Uterus (tissue), 4 donors: ENCODE measurements at places on chromosomes 3 and 15. TPM values are rescaled to one million over a fixed set of nuclear protein-coding genes. Genes with fewer than 3 reads are reported as not detected.

GRCh38 chr3:53027254-53027844 lies 18.5 kb downstream of the SFMBT1 start:
- no peak overlapping the region for H3K27ac ChIP-seq
- DNase-seq = no peak
- H3K27me3 ChIP-seq = no peaks in the 10 kb centered on the region
- H3K4me3 ChIP-seq = no peak overlapping the region
- no peaks in the 10 kb centered on the region for H3K4me1 ChIP-seq

DNA sequence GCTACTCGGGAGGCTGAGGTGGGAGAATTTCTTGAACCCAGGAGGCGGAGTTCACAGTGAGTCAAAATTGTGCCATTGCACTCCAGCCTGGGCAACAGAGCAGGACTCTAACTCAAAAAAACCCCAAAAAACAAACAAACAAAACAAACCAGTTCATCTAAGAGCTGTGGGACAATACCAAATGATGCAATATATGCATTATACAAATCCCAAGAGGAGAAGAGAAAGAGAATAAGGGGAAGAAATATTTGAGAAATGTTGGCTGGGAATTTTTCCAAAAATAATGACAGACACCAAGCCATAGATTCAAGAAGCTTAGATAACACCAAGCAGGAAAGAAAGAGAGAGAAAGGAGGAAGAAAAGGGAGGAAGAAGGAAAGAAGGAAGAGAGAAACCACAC lies 82.5 kb downstream of the KLF13 start:
- H3K27ac ChIP-seq = no peak overlapping the region
- no peaks in the 10 kb centered on the region for H3K27me3 ChIP-seq
- H3K4me1 ChIP-seq = no peaks in the 10 kb centered on the region
- no peak overlapping the region for H3K4me3 ChIP-seq

DNA sequence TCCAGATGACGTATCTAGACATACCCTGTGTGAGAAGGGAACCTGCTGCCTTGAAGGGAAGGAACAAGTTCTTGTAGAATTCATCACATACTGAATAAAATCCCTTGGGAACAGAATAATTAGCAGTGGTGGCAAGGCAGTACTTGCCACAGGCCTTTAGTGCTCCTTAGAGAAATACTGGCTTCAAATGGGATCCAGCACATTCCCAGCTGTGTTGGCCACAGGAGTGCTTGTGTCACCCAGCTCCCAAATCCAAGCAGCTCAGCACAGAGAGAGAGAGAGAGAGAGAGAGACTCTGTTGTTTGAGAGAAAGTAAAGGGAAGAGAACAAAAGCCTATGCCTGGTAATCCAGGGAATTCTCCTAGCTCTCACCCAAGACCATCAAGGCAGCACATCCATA lies 969.0 kb upstream of the ALCAM start:
- H3K27me3 ChIP-seq = no peaks in the 10 kb centered on the region
- H3K27ac ChIP-seq = no peak overlapping the region
- no peak for DNase-seq
- H3K4me3 ChIP-seq = no peak overlapping the region
- no peaks in the 10 kb centered on the region for H3K4me1 ChIP-seq
- no peaks in the 10 kb centered on the region for H3K36me3 ChIP-seq

DNA sequence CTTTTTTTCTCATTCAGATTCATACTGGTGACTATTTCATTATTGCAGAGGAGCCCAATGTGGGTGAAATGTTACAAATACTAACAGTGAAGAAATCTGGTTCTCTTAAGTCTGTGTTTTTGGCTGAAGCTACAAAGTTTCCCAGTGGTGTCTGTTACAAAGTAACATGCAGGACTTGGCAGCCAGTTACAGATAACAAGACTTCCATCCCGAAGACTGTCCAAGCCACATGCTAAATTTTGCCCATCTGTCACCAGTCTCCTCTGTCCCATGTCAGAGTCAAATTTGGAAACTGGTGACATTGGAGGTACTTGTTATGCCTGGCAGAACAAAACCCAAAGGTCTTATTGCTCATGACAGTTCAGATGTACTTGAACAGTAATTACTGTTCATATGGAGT lies 269.2 kb upstream of the GOLIM4 start:
- H3K27me3 ChIP-seq = no peaks in the 10 kb centered on the region
- H3K4me3 ChIP-seq = no peak overlapping the region
- DNase-seq = no peak
- no peak overlapping the region for H3K27ac ChIP-seq
- H3K4me1 ChIP-seq = no peaks in the 10 kb centered on the region
- H3K36me3 ChIP-seq = no peaks in the 10 kb centered on the region

DNA sequence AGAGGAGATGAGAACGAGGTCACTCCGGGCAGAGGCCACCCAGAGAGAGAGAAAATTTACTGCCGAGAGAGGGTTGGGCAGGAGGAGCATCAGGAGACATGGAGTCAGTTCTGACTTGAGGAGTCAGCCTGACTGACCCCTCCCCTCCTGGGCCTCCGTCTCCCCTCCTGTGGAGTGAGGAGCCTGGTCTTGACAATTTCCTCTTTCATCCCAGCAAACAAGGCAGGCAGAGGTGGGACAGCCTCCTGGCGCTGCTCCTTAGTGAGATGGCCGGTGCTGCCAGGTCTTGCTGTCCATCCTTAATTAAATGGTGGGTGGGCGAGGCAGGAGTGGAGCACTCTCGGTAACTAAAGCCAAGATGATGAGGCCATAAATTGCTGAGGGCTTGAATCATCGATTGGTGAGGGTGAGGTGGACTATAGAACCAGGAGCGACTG lies 60.6 kb downstream of the CYP11A1 start:
- no peaks in the 10 kb centered on the region for H3K4me1 ChIP-seq
- H3K36me3 ChIP-seq = no peaks in the 10 kb centered on the region
- H3K27ac ChIP-seq = no peak overlapping the region

- no peaks in the 10 kb centered on the region for H3K4me1 ChIP-seq
- no peak overlapping the region for H3K27ac ChIP-seq
- no peaks in the 10 kb centered on the region for H3K36me3 ChIP-seq
- no peak for DNase-seq
Measured at GRCh38 chr3:26264708-26265107, 357.9 kb upstream of the LRRC3B start.

DNA sequence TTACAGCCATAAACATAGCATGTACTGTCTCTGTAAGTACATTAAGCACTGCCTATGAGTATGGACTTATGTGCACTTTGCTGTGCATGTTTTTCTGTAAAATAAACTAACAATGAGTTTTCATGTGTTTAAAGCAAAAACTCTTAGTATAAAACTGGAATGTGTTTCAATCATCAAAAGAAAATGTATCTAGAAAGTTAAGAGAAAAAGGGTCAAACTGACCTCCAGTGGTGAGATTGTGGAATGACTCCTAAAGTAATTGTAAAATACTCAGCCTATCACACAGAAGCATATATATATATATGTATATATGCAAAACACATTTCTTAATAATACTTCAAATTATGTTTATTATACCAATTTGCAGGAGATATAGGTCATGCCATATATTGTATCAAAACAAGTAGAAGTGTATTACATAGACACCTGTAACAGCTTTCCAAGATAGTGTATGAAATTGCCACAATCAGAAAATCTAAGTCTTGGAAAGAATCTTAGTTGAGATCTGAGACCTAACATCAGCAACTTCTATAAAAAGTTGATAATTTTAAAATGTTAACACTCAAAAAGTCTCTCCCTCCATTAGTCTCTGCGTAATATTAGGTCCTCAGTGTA lies 199.6 kb downstream of the FMN1 start:
- H3K36me3 ChIP-seq = no peaks in the 10 kb centered on the region
- H3K27me3 ChIP-seq = no peaks in the 10 kb centered on the region
- no peak overlapping the region for H3K27ac ChIP-seq
- no peak for DNase-seq

DNA sequence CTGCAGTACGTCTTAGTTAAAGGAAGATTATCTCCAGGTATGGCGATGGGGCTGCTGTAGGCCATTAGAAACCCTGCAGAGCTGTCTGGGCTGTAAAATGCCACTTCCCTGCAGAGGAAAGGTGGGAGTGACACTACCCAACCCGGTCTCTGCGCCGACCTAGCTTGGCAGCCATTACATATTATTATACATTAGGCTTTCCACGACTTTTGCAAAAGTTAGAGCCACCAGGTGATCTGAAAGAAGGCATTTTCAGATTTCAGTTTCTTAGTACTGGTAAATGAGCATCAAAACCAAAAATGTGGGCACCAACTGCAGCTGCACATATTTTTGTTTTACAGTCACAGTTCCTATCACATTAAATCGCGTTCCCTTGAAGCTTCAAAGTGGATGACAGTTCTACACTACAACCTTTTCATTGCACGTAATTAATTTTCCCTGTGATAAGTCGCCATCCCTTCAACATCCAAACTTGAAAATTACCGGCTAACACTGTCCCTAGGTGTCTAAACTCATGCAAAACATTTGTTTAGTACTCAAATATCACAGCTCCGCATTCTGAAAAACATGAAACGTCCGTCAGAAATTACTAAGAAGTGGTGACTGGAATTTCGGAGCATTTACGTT lies 81.4 kb upstream of the CHD2 start:
- peak overlapping the region; percentile 6 for H3K4me3 ChIP-seq
- no peak for DNase-seq
- no peaks in the 10 kb centered on the region for H3K36me3 ChIP-seq

The GNL3 gene
- 41.5 TPM for total RNA-seq

- H3K4me1 ChIP-seq = peaks cover 4% of the 10 kb centered on the region
- H3K27me3 ChIP-seq = no peaks in the 10 kb centered on the region
- H3K27ac ChIP-seq = no peak overlapping the region
- H3K4me3 ChIP-seq = no peak overlapping the region
- no peaks in the 10 kb centered on the region for H3K36me3 ChIP-seq
Measured at GRCh38 chr3:29521751-29522150, 240.9 kb downstream of the RBMS3 start.

The OR5AC2 gene
- not detected for total RNA-seq

DNA sequence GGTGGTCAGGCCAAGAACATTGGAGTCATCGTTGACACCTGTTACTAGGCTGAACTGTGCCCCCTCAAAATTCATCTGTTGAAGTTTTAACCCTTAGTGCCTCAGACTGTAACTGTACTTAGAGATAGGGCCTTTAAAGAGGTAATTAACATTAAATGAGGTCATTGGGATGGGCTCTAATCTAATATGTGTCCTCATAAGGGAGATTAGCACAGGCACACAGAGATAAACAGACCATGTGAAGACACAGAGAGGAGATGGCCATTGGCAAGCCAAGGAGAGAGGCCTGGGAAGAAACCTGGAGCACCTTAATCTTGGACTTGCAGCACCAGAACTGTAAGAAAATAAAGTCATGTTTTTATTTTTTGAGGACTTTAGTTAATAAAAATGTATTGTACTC lies 59.6 kb downstream of the PLCL2 start:
- H3K4me1 ChIP-seq = no peaks in the 10 kb centered on the region
- no peak overlapping the region for H3K4me3 ChIP-seq
- no peaks in the 10 kb centered on the region for H3K36me3 ChIP-seq
- no peak overlapping the region for H3K27ac ChIP-seq
- DNase-seq = no peak
- H3K27me3 ChIP-seq = no peaks in the 10 kb centered on the region

The RLBP1 gene
- total RNA-seq = not detected

DNA sequence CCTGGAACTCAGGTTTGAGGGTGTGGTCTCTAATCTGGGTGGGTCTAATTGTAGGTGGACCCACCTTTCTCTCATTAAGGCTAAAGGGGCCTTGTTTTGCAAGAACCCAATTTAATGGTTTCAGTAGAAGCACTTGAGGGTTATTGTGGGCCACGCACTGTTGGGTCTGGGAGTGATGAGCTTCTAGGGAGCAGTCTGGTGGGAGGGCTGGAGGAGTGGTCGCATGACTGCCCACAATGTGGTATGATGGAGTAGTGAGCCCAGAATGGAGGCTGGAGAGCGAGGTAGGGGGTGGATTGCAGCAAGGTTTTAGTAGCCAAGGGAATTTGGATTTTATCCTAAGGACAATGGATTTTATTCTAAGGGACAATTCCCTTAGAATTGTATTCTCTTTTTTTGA lies 2.7 kb downstream of the TATDN2 start:
- H3K36me3 ChIP-seq = no peaks in the 10 kb centered on the region
- H3K4me1 ChIP-seq = no peaks in the 10 kb centered on the region
- no peak overlapping the region for H3K27ac ChIP-seq
- H3K4me3 ChIP-seq = no peak overlapping the region
- DNase-seq = no peak
- no peaks in the 10 kb centered on the region for H3K27me3 ChIP-seq

GRCh38 chr3:148615382-148615781 lies 82.3 kb upstream of the AGTR1 start:
- H3K36me3 ChIP-seq = no peaks in the 10 kb centered on the region
- H3K27me3 ChIP-seq = no peaks in the 10 kb centered on the region
- no peak for DNase-seq
- H3K4me3 ChIP-seq = no peak overlapping the region
- H3K4me1 ChIP-seq = no peaks in the 10 kb centered on the region
- no peak overlapping the region for H3K27ac ChIP-seq

The EDEM1 gene
- total RNA-seq = 17.1 TPM

The HTR3E gene
- not detected for total RNA-seq

The ZPLD1 gene
- total RNA-seq = not detected

- no peaks in the 10 kb centered on the region for H3K4me1 ChIP-seq
- H3K4me3 ChIP-seq = no peak overlapping the region
- H3K27ac ChIP-seq = no peak overlapping the region
- no peaks in the 10 kb centered on the region for H3K27me3 ChIP-seq
Measured at GRCh38 chr3:185537369-185537970, 14.9 kb downstream of the LIPH start.

DNA sequence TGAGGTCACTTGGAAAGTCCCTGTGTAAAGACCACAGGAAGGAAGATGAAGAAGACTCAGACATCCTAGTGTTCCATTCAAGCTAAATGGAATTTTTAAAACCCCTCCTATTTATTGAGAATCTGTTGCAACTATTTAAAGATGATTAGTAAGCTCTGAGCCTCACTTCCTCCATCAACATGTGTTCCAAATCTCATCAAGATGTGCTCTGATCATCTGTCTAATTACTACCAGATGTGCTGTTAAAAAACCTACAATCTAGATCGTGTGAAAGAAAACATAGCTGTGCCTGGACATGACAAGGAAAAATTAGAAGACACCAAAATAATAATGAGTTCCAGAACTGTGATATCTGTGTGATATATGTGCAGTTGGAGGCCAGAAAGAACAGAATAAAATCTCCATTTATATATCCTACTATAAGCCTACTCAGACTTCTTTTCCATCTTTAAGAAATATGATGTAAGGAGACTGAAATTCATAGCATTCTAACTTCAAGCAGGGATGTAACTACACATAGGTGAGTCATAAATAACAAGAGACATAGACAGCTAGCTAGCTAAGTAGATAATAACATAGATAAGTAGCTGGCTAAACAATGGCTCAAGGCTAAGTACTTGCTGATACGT lies 7.8 kb downstream of the XPC start:
- DNase-seq = no peak
- H3K36me3 ChIP-seq = no peaks in the 10 kb centered on the region
- no peaks in the 10 kb centered on the region for H3K4me1 ChIP-seq
- H3K4me3 ChIP-seq = no peak overlapping the region

- no peaks in the 10 kb centered on the region for H3K27me3 ChIP-seq
- H3K4me1 ChIP-seq = no peaks in the 10 kb centered on the region
- H3K36me3 ChIP-seq = no peaks in the 10 kb centered on the region
- H3K27ac ChIP-seq = no peak overlapping the region
Measured at GRCh38 chr3:188416041-188416440, 262.1 kb downstream of the LPP start.

DNA sequence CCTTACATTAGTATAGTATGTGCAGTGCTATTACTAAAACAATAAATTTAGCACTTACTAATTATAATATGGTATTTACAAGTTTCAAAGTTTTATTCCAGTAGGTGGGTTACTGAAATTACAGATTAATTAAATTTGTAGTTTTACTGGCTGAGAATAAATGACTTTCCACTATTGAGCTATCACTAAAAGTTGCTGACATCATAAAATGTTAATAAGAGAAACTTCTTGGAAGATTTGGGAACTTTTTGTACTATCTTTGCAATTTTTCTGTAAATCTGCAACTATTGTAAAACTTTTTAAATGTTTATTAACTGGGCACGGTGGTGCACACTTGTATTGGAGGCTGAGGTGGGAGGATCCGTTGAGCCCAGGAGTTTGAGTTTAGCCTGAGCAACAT lies 247.7 kb downstream of the UBE2E2 start:
- H3K4me1 ChIP-seq = no peaks in the 10 kb centered on the region
- DNase-seq = no peak
